ENCODE measurements at places on chromosomes 11 and 22.

GRCh38 chr11:64677441-64678023, 45.5 kb downstream of the NRXN2 start:
- DNase-seq = no peak

- DNase-seq = no peak
These were observed 21.2 kb upstream of the MAP6 start for GRCh38 chr11:75689863-75690609.

DNA sequence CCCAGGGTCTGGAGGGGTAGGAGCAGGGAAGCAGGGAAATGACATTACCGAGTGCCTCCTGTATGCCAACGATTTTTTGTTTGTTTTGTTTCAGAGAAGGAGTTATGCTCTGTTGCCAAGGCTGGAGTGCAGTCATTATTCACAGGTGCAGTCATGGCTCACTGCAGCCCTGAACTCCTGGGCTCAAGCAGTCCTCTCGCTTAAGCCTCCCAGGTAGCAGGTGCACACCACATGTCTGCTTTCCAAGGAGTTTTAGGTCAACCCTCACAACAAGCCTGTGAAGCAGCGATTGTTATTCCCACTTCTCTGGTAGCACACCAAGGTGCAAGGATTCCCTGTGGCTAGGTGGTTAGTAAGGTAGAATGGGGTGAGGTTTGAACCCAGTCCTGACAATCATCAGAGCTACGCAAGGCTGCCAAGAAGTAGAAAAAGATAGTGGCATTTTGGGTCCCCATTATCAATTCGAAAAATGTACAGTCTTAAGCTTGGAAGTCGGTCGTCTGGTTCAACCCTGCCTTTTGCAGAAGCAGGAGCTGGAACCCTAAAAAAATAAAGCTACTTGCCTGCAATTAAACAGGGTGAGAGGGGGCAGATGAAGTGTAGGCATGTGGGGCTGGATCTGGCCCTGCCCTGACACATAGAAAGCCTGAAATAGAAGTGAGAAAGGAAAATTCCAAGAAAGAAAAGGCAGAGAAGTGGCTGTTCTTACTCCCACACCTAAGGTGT, 9.1 kb downstream of the UCP3 start:
- DNase-seq = no peak

- DNase-seq = no peak
These were observed 55.3 kb upstream of the BMAL1 start for GRCh38 chr11:13222285-13222684.

DNA sequence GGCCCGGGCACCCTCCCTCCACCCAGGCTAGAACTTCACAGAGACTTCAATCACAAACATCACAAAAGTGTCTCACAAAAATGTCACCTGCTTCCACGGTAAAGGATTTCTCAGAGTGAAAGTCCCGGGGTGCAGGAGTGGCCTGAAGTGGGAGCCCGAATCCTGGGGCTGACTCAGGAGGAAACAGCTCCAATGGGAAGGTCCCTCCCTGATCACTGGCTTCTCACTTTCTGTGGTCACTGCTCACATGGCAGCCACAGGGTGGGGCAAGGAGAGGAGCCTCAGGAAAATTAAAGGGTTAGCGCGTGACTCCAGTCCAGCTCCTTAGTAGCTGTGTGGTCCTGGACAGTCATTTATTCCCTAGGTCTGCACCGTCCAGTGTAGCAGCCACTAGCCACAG, 564.5 kb upstream of the B3GAT1 start:
- no peak for DNase-seq

GRCh38 chr11:2574553-2575535, 125.0 kb downstream of the KCNQ1OT1 start:
- no peak for DNase-seq

DNA sequence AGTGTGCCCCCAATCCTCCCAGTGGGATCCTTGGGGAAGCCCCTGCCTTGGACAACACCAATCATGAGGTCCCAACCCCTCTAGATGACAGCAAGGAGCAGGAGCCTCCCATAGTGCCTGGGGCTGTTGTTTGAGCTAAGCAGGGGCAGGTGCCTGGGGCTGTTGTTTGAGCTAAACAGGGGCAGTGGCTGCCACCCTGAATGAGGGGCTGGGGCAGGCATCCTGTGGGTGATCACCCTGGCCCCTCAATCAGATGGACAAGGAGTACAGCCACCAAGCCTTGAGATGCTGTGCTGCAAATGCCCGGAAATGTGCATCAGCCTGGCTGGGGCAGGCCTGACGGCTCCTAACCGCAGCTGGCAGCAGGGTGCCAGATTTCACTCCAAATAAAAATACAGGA, 66.7 kb downstream of the MYEOV start:
- DNase-seq = no peak

- no peak for DNase-seq
These were observed 77.1 kb downstream of the TP53I11 start for GRCh38 chr11:44873537-44873936.
